Stimulated activated CD4-positive, alpha-beta T cell treated with anti-CD3 and anti-CD28 coated beads, Interleukin-4, amount 100 ng/mL, for 24 hours (primary cell): ENCODE measurements at places on chromosomes 13 and 19.
A peak's percentile ranks its signal among the peaks of the same experiment; 100 is the strongest.

GRCh38 chr13:74452176-74452575 is 318.0 kb upstream of the KLF12 start:
- no peak for DNase-seq

DNA sequence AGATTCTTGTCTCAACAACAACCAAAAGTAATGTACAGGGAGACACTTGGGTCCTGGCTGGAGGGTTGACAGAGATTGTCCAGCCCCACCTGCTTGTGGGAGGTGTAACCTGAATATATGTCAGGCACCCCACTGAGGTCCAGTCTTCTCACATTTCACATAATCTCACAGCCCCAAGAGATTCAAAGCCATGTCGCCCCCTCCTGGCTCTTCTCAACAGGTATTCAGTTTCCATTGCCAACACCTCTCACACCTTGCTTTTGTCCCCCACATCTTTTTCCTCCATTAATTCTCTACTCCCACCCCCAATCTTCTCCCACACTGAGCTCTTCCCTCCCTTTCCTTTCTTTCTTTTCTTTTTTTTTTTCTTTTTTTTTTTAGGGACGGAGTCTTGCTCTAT is 11.2 kb downstream of the UNC13A start:
- no peak for DNase-seq

GRCh38 chr13:30126903-30127428 is 180.4 kb downstream of the KATNAL1 start:
- no peak for DNase-seq

GRCh38 chr13:57569986-57570385 is 61.6 kb upstream of the PCDH17 start:
- no peak for DNase-seq

DNA sequence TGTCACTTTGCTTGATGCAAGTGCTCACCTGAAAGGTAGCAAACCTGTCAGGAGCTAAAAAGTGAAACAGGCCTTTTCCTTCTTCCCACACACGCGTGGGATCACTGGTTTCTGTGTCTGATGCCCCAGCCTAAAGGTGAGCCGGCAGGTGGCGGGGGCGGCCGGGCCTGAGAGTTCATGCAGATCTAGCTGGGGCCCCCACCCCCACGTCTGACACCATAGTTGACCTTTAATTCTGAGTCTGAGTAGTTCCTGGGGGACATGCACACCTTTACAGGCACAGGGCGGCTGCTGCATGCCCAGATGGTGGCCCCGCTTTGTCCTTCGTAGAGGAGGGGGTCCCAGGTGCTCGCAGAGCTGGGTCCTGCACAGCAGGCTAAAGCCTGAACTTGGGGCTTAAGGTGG is 345.3 kb downstream of the TEX29 start:
- DNase-seq, result no peak

DNA sequence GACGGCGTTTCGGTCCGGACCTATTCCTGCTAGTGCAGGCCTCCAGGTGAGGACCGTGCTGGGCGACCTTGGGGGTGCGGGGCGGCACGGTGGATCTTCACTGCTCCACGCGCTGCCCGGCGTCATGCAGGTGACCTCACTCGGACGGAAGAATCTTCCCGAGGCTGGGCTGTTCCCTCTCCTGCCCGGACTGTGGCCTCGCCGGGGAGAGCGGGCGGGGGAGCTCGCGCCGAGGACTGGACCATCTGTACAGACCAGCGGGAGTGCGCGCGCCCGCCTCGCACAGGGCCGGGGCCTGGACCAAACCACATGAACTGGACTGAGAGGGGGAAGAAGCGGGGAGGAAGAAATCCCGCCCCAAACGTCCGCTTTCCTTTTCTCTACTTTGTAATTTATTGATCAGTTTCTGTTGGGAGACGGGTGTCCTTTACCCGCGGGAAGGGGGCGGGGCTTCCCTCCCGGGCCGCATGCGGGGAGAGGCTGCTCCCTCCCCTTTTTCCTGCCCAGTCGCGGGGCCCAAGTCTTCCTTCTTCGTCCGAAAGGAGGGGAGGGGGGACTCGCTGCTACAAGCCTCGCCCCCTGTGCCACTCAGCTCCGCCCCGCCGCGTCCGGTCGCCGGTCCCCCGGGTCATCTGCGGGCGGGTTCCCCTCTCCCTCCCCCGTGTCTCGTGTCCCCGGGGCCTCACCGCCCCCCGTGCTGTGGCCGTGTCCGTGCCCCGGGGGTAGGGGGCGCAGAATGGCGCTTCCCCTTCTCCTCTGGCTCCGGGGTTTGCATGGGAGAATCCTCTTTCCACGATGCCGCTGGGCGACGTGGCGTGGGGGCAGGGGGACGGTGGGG is 4.9 kb downstream of the HRC start:
- DNase-seq, result peak; percentile 29
